ENCODE measurements at places on chromosomes 6 and 20. TPM values are rescaled to one million over a fixed set of nuclear protein-coding genes. Genes with fewer than 3 reads are reported as not detected.

DNA sequence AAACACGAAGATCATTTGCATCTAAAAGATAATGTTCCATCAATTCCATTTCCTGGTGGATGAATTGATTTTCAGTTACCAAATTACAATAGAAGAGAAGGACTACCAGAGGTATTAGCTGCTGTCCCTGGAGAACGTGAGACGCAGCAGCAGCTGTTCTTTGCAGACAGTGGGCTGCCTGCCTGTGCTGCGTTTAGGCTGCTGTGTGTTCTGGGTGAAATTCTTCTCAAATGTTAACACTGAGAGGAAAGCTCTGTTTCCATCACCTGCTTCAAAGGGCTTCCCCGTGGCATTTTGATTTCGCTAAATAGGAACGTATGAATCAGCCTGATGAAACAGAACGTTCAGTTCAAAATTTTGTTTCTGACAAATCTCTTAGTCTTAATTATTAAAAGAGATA, 362.2 kb downstream of the C6orf118 start:
- peak; percentile 67 for DNase-seq

DNA sequence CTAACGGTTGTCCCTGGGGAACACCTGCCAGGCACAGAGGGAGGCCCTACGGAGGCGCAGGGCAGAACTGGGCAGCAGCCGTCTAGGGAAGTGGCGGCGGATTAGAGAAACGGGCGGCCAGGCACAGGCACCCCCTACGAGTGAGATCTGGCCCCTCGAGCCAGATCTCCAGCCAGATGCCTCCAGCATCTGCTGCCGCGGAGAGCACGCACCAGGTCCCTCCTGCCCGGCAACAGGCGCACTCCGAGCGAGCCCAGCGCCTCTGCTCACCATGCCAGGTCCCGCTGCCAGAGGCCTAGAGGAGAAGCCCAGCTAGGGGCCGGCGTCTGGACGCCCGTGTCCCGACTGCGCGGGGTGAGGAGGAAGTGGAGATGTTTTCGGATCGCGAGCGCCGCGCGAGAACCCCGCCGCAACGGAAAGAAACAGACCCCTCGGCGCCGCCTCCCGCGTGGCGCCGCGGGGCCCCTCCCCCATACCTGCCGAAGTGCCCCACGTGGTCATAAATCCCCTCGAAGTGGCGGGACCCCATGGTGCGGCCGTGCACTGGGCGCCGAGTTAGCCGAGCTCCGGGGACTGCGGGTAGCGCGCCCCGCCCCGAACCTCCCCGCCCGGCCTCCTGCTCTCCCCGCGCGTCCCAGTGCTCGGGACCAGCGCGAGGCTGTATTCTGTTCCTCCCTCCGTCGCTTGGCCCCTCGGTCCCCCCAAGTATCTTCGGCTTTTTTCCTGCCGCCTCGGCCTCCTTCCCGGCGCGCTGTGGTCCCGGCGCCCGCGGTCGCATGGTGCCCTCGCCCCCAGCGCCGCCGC, at the start of gene SLC22A16:
Gene SLC22A16, minus strand, starts transcription at position 568 of the 804 bp plus-strand sequence. Its CDS starts 39 bp downstream, at position 529.
- DNase-seq = peak; percentile 34

- no peak for DNase-seq
These were observed 843.9 kb downstream of the QKI start for GRCh38 chr6:164258421-164258820.

DNA sequence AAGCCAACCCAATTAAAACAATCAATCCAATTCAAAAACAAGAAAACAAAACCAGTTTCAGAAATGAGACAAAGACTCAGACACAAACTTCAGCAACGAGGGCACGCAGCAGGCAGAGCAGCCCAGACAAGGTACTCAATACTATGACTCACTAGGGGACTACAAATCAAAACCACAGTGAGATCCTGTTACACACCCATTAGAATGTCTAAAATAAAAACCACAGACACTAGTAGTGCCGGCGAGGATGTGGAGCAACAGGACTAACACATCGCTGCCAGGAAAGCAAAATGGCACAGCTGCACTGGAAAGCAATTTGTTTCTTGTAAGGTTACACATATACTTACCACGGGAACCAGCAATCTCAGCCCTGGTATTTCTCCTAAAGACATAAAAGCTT, 28.4 kb upstream of the MAS1L start:
- DNase-seq = no peak

DNA sequence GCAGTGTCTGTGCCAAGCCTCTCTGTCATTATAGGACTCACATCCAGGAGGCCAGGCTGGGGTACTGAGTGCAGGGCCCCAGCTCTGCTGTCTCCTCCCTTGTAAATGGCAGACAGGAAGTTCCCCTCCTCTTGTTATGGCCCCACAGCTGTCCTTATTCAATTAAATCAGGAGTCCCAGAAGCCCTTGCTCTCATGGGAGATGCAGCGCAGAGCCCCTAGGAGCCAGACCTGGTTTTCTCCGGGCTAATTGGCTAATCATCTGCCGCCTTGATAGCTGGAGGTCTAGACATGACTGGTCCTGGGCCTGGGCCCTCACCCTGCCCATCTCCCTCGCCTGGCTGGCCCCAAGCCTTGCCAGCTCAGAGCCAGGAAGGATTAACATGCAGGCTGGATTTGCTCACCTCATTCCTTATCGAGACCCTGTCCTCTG, 172.0 kb downstream of the VEGFA start:
- no peak for DNase-seq

- DNase-seq = peak; percentile 30
These were observed 15.8 kb downstream of the KCNQ2 start for GRCh38 chr20:63456429-63457284.

GRCh38 chr6:31060145-31060544, 49.9 kb downstream of the MUC22 start:
- no peak for DNase-seq

- DNase-seq = no peak
These were observed 6.3 kb downstream of the TNFAIP3 start for GRCh38 chr6:137873273-137873762.

- no peak for DNase-seq
These were observed 33.4 kb upstream of the SCRT2 start for GRCh38 chr20:708956-709355.

DNA sequence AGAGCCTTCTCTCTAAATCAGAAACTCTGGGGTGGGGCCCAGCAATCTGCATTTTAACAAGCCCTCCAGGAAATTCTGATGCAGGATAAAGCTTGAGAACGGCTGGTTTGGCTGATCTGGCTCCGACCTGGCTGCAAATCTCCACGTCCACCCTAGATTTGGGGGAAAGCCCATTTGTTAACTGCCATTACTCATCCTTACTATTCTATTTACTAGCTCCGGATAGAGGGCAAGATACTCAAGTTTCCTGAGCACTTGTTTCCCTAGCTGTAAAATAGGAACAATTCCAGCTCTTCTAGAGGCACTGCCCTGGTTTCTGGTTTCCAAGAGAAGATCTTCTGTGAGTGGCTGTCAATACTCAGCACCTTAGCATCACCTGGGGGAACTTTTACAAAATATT, 44.4 kb downstream of the DAAM2 start:
- no peak for DNase-seq

GRCh38 chr6:33926451-33926850, 122.6 kb upstream of the MLN start:
- peak; percentile 40 for DNase-seq

DNA sequence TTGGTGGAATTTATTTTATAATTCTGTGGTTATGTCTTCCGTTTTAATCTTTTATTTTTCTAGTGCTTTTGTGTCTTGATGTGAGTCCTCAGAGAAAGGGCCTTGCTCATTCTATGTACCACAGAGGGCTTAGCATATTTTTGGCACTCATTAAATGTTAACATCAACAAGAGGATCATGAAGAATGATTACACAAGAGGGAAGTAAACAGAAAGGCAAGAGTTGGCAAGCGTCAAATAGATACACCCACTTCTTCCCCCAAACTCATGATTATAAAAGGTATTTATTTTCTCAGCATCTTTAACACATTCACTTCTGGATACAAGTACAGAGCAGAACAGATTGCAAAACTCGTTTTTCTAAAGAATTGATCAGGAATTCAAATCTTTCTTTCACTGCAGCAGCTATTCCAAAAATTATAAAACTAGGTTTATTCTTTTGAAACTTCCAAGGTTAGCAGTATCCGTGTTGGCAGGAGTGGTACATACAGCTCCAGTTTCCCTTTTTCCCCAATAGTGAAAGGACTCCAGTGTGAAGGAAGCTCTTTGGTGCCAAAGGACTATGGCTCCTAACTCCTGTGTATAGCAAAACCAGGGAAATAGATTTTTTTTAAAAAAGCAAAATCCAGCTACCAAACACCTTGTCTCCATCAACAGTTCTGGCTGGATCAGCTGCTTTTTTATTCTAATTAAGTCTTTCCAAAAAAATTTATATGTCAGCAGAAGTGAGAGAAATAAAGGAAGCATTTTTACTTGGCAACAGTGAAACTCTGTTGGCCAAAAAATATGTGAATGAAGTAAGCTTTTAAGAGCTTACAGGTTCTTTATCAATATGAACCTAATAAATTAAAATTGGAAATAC, 221.9 kb downstream of the ADGRG6 start:
- peak; percentile 41 for DNase-seq

DNA sequence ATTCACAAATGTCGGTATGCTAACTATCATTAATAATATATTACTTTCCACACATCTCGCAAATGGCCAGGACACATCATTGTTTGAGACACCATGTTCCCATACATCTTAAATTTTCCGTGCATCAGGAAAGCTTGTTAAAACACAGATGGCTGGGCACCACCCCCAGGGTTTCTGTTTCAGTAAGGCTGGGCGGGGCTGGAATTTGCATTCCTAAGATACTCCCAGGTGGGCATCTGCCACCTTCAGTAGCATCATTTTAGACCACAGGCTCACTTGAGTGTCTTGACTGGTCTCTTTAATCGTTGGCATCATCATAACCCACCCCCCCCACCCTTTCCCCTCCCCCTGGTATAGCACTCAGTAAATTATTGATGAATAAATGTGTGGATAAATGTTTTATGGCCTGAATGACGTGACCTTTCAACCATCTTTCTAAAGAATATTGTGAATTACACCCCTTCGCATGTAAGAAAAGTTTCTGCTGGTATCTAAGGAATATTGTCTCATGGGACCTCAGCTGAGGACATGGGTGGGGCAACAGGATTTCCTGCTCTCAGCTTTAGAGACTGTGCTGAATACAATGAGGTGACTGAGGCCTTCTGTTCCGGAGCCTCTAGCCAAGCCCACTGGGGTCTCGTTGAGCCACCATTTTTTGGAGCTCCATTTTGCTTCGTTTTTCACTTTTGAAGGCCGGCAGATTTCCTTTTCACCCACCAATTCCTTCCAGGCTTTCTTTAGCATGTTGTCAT, 124.1 kb upstream of the NEDD9 start:
- no peak for DNase-seq

DNA sequence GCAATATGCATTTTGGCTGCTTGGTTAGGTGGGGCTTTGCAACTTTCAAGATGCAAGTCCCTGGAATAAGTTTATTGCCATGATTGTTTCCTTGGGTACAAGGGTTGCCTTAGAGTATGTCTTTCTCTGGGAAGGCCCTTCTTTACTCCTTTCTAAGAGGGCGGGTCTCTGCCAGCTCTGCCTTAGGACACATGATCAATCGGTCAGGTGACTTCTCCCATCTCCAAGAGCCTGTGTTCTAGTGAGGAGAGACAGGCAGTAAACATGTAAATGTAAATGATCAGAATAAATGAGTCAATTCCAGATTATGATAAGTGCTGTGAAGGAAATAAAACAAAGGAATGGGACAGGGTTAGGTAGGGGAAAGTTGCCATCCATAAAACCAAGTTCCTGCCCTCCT, 43.2 kb upstream of the BCAS1 start:
- DNase-seq = no peak

GRCh38 chr20:4470375-4470774, 251.3 kb upstream of the PRND start:
- peak; percentile 4 for DNase-seq

DNA sequence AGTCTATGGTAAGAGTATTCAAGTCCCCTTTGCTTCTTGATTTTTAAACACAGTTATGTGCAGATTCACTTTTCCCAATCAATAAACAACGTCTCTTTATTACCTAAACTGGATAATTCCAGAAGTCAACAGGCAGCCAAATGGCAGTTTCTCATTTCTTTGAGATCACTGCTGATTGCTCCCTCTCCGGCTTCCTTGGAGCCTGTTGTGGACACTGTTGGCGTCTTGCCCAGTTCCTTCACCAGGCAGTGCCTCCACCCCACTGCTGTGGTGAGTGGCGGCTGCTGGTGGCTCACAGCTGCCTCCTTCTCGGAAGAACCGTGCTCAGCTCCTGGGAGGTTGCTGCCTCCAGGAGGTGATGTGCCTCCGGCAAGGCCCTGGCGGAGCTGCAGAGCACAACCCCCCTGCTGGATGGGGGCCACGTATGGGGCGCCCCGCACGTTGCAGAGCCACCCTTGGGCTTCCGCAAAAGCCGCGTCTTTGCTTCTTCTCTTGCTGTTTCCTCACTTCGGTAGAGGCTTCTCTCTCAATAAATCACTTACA, 105.1 kb upstream of the CNKSR3 start:
- DNase-seq = peak; percentile 90

DNA sequence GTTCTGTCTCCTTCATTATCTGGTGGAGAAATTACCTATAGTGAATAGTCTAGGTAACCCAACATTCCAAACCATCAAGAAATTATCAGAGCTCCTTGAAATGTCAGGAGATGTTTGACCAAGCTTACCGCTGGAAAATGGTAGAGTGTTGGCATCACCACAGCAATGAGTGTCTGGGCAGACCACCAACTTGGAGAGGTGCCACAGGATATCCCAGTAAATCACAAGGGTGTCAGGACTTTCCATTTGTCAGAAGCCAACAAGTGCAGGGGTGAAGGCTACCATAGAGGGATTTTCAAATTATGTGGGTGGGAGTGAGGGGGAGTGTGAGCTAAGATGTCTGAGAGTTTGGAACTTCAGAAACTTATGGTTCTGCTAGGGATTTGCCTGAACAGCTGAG, 73.2 kb downstream of the VGLL2 start:
- DNase-seq = no peak

- DNase-seq = no peak
These were observed 20.4 kb downstream of the MAFB start for GRCh38 chr20:40668449-40669228.

- no peak for DNase-seq
These were observed 86.1 kb upstream of the SIRPA start for GRCh38 chr20:1809131-1809572.

- DNase-seq = no peak
These were observed 99.2 kb upstream of the RREB1 start for GRCh38 chr6:7008451-7008988.

- DNase-seq = peak; percentile 28
These were observed at the start of gene TNF for GRCh38 chr6:31575335-31575901. Gene TNF (plus strand): TSS chr6:31575565. CDS start chr6:31575742, 177 bp downstream.

Gene OVOL2
- 1.0 TPM for total RNA-seq

Gene PABPC1L
- 6.4 TPM for total RNA-seq

Gene HMGCLL1
- total RNA-seq = 7.4 TPM

Gene DNMT3B
- 2.9 TPM for total RNA-seq

Gene RBCK1
- total RNA-seq = 54.1 TPM

Gene ITCH
- 76.5 TPM for total RNA-seq

Gene ADTRP
- total RNA-seq = not detected

Gene GCNT2
- total RNA-seq = 6.3 TPM

Gene TENT5A
- 26.3 TPM for total RNA-seq

Gene MOG
- total RNA-seq = not detected
